ENCODE measurements at places on chromosomes 3 and 15.

GRCh38 chr15:58361273-58361759 lies 70.5 kb upstream of the LIPC start:
- DNase-seq: no peak

DNA sequence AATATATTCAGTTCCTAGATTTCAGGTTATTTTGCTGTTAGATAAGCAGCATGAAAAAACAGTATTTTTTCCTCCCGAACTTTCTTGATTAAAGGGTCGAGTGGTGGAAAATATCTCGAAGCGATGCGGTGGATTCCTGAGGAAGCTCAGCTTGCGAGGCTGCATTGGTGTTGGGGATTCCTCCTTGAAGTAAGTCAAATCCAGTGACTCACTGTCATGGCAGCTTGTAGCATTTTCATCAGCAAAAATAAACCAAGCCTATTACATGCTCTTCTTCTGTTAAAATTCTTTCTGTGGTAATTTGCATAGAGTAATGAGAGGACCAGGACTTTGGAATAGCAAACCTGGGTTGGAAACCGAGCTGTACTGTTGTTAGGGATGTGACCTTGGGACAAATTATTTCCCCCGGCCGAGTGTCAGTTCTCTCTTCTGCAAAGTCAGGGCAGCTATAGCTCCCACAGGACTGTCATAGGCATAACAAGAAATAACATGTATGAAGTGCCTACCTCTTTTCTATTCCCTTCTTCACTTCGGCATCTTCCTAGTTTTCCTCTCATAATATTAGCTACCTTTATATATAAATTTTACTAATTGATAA lies 75.6 kb downstream of the UBP1 start:
- no peak for DNase-seq

DNA sequence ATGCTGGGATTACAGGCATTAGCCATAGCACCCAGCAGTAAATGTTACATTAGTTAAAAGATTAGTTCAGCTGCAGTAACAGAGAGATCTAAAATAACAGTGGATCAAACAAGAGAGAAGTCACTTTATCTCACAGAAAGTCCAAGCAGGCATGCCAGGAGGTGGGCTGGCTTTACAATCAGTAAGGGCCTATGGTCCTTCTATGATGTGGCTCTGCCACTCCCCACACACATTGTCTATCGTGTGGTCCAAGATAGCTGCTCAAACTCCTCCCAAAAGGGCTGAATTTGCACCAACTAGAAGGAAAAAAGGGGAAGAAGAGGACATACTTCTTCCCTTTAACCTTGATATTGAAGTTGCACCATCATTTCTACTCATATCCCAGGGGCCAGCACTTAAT lies 4.6 kb upstream of the RUVBL1 start:
- no peak for DNase-seq

DNA sequence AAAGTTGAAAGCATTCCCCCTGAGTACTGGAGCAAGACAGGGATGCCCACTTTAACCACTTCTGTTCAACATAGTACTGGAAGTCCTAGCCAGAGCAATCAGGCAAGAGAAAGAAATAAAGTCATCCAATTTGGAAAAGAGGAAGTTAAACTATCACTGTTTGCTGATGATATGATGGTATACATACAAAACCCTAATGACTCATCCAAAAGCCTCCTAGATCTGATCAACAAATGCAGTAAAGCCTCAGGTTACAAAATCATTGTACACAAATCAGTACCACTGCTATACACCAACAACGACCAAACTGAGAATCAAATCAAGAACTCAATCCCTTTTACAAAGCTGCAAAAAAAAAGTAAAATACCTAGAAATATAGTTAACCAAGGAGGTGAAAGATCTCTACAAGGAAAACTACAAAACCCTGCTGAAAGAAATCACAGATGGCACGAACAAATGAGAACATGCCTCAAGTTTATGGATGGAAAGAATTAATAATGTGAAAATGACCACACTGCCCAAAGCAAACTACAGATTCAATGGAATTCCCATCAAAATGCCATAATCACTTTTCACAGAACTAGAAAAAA lies 40.3 kb downstream of the RPL39L start:
- DNase-seq: no peak

- no peak for DNase-seq
Measured at GRCh38 chr3:13111173-13111872, 38.1 kb upstream of the IQSEC1 start.
